ENCODE measurements at places on chromosomes 6 and 20.

GRCh38 chr6:158143700-158144099 is 24.4 kb downstream of the SERAC1 start:
- no peak for DNase-seq

DNA sequence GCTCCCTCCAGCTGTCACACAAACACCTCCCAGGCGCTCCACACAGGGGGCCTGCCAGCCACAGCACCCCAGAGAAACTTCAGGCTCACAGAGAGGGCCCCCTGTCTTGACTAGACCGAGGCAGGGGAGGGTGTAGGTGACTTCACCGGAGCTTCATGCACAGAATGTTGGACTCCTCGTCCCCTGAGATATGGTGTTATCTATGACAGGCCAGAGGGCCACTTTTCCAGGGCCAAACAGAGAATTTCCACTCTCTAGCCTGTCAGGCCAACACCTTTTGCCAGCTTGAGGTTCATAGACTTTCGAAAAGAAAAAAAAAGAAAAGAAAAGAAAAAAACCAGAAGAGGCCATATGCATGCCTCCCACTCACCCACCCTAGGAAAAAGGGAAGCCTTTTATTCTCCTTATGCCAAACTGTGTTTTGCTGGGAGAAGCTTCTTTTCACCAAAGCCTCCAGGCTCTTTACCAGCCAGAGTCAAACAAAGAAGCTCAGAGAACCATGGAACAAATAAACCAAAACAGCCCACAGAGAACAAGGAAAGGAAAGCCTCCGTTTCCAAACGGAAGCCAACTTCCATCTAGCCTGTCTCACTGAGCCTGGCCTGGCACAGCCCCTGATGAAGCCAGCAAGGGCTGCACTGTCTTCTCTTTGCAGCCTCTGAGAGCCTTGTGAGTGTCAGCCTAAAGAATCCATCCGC is 313.2 kb upstream of the JARID2 start:
- no peak for DNase-seq

GRCh38 chr6:74356391-74356790 is 660.4 kb downstream of the CD109 start:
- DNase-seq = no peak

DNA sequence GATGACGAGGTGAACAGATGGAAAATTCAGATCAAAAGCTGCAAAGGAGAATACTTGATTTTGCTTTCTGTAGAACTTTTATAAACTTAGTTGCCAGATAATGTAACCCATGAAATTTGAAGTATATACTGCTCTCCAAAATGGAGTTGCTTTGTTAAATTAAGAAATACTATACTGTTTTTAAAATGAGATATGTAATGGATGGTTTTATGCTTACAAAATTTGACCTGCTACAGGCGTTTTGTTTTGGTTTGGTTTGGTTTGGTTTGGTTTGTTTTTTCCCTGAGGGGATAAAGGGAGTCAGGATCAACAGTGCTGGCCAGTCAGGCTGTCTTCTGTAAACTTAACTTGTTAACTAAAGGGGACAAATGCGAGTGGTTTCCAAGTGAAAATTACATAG is 55.6 kb upstream of the KIF25 start:
- DNase-seq = no peak

DNA sequence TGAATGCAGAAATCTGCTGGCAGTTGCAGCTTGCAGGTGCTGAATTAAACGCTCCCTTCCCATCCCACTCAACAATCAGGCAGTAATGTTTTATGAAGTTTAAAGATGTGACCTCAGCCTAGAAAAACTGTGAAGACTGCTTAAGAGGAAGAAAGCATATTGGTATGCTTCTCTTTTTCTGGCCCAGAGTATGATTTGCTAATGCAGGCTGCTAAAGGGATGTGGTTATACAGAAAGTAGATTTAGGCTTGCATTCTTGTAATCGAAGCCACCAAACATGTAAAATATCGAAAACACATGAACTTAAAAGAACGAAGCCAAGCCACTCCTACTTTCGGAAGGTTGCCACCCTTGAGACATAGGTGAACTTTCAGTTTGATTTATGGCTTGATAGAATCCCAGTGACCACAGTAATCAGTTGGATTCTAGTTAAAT is 40.7 kb downstream of the MAP3K5 start:
- DNase-seq = no peak

GRCh38 chr6:4348462-4349112 is 213.2 kb upstream of the ECI2 start:
- DNase-seq = no peak

- DNase-seq = no peak
These were observed 728.3 kb upstream of the EYS start for GRCh38 chr6:66435321-66435720.
